ENCODE measurements at places on chromosomes 2 and 18.

DNA sequence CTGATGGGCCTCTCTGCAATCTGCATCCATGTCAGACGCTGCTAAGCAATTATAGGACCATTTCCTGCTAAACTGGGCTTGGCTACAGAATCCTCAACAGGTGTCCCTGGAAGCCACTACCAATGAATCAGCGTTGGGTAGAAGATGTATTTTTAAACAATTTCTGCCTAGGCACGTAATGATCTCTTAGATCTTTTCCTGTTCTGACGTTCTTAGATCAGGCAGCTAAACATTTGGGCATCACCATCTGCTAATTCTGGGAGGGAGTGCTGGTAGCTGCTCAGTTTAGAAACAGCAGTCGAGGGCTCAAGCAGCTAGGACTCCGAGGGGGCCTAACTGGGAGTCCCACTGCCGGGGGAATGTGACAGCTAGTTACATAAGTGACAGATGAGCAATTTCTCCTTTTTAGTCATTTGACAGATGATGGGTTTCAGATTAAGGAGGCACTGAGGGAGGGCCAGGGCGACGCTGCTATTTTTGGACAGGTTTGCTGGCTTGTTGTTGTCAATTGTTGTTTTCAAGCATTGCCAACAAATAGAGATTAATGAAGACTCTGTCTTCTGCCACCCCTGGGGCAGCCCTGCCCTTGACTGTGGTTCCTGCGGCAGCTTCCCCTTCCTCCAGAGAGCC is 92.7 kb downstream of the MRO start:
- DNase-seq, result no peak

GRCh38 chr2:197784956-197785941 is at the start of gene BOLL:
Gene BOLL, minus strand, starts transcription at chr2:197785319. Its CDS starts 3,469 bp downstream, at chr2:197781850.
- DNase-seq, result no peak

- no peak for DNase-seq
Measured at GRCh38 chr2:6644261-6644660, 221.4 kb downstream of the CMPK2 start.

- DNase-seq, result peak; percentile 86
Measured at GRCh38 chr2:64654063-64654811, 524 bp upstream of the SERTAD2 start.

GRCh38 chr2:52934920-52935640 is 832.5 kb upstream of the CHAC2 start:
- DNase-seq, result no peak

DNA sequence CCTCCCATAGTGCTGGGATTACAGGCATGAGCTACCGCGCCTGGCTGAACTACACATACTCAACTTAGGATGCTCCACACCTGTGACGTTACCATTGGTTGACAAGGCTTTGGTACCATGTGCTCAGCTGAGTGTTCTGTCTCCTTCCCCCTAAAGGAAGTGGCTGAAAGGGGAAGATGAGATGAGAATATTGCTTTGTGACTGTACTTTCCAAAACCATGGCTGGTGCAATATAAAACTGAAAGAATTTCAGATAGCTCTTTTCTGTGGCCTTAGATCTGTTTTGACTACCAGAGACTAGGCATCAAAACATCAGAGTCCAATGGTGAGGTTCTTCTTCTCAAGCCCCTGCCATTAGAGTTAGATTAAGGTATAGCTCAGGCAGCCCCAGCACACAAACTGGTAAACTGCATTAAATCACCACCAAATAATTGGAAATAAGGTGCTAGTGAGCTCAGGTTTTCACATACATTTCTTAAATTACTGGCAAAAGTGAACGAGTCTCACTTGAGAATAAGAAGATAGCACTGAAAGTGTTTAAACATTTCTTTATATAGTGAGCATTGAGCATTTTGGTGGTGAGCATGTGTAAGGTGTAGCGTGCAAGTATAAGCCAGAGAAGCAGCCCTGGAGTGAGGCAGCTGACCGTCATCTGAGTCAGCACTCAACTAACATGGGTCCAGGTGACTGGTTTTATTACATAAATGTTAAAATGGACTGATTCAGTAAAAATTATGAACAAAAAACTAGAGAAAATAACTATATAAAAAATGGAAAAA is 113.5 kb upstream of the FZD5 start:
- DNase-seq, result no peak

DNA sequence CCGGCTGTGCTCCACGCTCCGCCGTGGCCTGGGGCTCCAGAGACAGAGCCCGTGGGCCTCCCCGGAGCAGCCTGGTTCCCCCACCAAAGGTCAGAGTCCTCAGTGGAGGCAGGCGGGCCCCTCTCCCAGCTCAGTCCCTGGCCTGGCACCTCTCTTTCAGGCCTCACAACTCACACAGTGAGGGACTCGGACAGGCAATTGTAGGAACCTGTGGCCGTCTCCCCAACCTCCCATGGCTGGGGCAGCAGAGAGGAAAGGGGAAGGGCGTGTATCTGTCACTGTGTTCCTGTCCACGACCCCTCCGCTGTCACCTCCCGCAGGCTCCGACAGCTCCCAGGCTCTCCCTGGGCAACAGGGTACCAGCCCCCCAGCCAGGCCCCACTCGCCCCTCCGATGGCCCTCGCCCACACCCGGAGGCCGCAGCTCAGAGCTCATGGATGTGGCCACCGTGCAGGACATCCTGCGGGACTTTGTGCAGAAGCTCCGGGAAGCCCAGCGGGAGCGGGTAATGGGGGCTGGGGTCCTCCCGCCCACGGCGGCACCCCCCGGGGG is 32.4 kb upstream of the SNED1 start:
- DNase-seq, result peak; percentile 53

DNA sequence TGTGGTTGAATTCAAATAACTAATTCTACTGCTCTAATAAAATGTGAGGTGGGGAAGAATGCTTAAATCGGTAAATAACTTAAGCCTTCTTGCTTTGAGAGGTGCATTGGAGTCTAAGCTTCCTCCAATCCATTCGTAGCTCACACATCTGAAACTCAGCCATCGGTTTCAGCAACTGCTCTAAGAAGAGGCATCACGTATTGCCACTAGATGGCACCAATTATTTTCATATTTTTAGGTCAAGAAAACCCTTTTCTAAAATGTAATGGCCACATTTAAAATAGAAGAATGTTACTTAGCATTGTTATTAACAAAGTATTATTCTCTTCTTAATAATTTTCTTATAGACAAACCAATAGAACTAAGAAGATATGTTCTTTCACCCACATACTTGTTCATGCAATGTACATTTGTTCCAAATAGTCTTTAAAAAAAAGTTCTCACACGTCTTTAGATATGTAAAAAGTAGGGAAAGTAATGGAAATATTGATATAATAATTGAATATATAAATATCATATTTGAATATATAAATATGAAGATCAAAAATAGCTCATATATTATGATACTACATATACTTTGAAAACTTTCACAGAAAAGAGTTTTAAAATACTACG is 229.8 kb downstream of the CCDC178 start:
- no peak for DNase-seq
